ENCODE measurements at places on chromosomes 11 and 22.
A peak's percentile ranks its signal among the peaks of the same experiment; 100 is the strongest.

GRCh38 chr11:126060757-126061171 lies 1.9 kb downstream of the CDON start:
- DNase-seq, result no peak

GRCh38 chr11:55970935-55971334 lies 1.2 kb upstream of the OR10AG1 start:
- DNase-seq, result no peak

DNA sequence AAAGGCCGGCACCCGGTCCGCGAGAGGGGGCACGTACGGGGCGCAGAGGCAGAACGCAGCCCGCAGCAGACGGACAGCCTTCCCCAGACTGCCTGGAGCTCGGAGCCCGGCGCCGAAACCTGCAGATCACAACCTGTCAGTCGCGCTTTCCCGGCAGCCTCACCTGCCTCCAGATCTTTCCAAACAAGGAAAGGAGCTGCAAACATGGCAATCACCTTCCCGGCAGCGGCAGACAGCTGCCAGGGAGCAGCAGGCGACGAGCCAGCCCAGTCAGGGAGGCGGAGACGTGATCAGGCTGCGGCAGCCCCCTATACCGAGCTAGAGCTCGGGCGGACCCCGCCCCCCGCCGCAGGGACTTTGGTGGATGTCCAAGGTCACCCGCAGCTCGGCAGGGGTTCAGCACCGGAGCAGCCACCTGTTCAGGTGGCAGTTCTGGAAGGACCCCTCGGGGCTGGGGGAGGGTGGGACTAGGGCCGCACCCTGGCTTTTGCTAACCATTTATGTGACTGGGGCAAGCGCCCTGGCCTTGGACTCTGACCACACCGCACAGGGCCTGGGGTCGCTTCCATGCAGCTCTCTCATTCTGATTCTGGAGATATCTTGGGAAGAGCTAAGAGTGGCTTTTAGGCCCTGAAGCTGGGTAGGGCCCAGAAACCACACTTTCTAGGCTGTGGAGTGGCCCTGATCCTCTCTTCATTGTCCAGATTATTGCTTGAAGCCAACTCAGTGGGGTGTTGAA lies 143.8 kb downstream of the NECTIN1 start:
- DNase-seq, result no peak

GRCh38 chr11:32052215-32052614 lies 38.7 kb upstream of the RCN1 start:
- DNase-seq, result peak; percentile 81

GRCh38 chr11:65501472-65502273 lies 2.8 kb downstream of the MALAT1 start:
- DNase-seq, result no peak

- DNase-seq, result no peak
Observed at GRCh38 chr22:29509815-29510214, 29.8 kb downstream of the NEFH start.

All from suppressor macrophage treated with lipopolysaccharide for 1 hour (primary cell).